ENCODE measurements at places on chromosomes 11 and 22. TPM values are rescaled to one million over a fixed set of nuclear protein-coding genes. Genes with fewer than 3 reads are reported as not detected.

- no peak for DNase-seq
Observed at GRCh38 chr11:92224407-92225124, at the start of gene FAT3. TSS of gene FAT3 (plus strand) at chr11:92224818. CDS start at chr11:92352113, 127,295 bp downstream.

GRCh38 chr11:79720115-79720514, 279.3 kb upstream of the TENM4 start:
- no peak for DNase-seq

GRCh38 chr22:37454857-37455686, 27.8 kb upstream of the ELFN2 start:
- peak; percentile 75 for DNase-seq

The SLC5A1 gene
- total RNA-seq, result 10.0 TPM

The ZP1 gene
- not detected for total RNA-seq

Measured in upper lobe of left lung (tissue), 6 donors.